ENCODE measurements at places on chromosomes 3 and 15.

GRCh38 chr15:83322691-83323090 is 38.2 kb upstream of the BNC1 start:
- no peak for DNase-seq

DNA sequence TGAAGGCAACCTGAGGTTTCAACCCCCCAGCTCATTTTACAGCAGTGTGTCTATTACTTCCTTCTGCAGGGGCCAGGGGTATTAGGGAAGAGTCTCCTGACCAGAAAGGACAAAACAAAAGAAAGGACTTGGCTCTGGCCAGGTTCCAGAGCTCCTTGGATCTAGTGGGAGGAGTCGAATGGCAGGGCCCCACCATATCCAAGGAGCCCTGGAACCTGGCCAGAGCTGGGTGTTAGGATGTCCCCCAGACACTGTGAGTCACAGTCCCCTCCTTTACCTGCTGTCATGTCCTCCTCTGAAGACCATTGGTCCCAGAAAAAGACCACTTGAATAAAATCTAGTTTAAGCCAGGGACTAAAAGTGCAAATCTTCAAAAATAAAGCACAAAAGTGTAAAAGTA is 113.2 kb downstream of the EEFSEC start:
- peak; percentile 36 for DNase-seq

DNA sequence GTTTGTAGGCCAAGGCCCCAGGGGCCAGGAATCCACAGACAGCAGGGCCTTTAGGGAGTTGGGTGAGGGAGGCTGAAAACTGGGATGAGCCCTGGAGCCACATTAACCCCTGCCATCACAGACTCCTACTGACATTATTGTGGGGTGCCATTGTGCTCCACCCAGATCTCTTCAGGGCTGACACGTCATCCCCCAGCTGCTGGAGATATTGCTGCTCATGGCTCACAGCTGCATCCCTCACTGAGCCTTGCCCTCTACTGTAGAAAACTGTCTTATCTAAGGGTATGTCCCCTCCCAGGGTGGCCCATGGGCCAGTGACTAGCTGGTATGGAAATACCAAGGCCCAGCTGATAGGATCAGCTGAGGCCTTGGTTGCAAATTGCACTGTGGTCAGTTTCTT is 87.3 kb upstream of the PRR23C start:
- DNase-seq: no peak

GRCh38 chr3:114700637-114701234 is 406.9 kb downstream of the TIGIT start:
- DNase-seq: no peak

GRCh38 chr15:63970621-63971426 is 75.5 kb downstream of the DAPK2 start:
- DNase-seq: no peak

- no peak for DNase-seq
Observed at GRCh38 chr15:48795901-48796300, 15.0 kb downstream of the CEP152 start.

DNA sequence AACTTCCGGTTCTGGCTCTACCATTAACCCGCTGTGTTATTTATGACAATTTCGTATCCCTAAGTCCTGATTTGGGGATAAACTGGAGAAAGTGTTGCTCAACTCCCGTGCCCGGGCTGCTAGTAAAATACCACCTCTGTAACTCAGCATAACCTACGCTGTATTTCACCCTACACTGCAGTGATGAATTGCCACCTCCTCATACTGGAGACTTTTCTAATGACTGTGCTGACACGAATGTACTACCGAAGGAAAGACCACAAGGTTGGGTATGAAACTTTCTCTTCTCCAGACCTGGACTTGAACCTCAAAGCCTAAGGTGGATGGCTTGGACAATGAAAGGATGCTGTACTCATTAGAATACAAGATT is 16.5 kb downstream of the SLC51A start:
- DNase-seq: no peak

- no peak for DNase-seq
Observed at GRCh38 chr3:62065985-62066693, 307.2 kb downstream of the FEZF2 start.

- no peak for DNase-seq
Observed at GRCh38 chr3:30663533-30664241, 57.3 kb downstream of the TGFBR2 start.

DNA sequence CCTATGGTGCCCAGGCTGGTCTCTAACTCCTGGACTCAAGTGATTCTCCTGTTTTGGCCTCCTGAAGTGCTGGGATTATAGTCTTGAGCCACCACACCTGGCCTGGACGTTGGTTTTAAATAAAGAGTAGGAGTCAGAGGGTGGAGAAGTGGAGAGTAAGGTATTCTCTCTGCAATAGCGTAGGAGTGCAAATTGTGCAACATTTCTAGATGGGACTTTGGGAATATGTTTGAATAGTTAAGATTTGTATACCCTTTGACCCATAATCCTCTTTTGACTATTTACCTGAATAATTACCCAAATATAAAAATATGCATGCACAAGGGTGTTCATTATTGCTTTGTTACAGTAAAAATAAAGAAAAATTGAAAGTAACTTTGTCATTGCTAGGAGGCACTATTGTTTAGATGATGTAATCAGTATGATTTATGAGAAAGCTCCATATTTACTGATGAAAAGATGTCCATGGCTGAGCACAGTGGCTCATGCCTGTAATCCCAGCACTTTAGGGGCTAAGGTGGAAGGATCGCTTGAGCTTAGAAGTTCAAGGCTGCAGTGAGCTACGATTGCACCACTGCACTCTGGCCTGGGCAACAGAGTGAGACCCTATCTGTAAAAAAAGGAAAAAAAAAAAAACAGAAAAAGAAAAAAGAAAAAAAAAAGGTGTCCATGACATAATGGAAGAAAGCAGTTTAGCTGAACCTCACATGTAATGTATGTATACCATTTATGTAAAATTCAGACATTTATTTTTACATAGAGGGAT is 15.1 kb upstream of the XYLB start:
- no peak for DNase-seq

GRCh38 chr15:35671197-35671596 is 125.2 kb upstream of the DPH6 start:
- no peak for DNase-seq

GRCh38 chr3:70250492-70250891 is 61.9 kb downstream of the MDFIC2 start:
- no peak for DNase-seq

DNA sequence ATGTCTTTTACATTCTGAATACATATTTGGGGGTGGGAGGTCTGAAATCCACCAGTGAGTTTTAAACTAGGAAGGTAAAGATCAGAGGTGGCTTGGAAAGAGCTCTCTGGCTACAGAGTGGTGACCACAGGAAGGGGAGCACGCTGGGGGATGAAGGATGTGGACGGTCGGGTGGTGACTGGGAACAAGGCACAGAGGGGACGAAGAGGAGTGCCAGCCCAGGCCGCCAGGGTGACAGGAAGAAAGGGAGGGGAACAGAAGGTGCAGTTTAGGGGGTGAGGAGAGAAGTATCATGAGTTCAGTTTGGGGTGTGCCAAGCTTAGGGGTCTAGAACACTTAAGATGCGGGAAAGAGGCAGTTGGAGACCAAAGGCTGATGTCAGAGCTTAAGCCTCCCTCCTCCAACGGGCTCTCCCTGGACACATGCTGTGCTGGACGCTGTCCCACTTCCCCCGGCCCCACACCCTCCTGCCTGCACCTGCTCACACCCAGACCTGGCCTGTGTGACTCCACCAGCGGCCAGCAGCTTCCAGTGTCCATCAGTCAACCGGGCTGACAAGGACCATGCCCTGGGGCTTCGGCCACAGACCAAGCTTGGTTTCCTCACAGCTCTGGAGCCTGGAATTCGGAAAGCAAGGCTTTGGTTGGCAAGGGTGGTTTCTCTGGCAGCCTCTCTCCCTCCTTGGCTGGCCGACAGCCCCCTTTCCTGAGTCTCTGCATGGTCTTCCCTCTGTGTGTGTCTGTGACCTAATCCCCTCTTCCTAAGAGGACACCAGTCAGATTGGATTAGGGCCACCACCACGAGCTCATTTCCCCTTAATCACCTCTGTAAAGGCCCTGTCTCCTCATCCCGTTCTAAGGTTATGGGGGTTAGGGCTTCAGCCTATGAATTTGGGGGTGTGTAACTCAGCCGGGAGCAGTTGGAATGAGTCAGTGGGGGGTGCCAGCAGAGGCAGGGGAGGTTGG is 120.4 kb upstream of the IQSEC1 start:
- no peak for DNase-seq

GRCh38 chr3:32237670-32238452 is 619 bp upstream of the CMTM8 start:
- peak; percentile 21 for DNase-seq

GRCh38 chr3:194140520-194141414 is 4.8 kb downstream of the HES1 start:
- peak; percentile 59 for DNase-seq

GRCh38 chr3:191290311-191291025 is 38.7 kb upstream of the CCDC50 start:
- no peak for DNase-seq

DNA sequence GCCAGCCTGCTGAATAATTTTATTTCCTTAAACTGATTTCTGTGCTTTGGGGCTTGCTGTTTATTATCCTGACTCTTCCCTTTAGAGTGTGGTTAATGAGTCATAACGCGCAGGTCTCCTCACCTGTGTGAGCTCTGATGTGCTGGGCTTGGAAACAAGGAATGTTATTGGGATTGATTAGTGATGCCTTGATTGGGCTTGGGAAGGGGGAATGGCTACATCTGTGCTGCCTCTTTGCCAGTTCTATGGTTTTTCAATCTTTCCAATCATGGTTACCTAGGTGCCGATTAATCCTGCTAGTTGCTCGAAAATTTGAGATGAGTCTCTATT is 161.0 kb downstream of the THSD4 start:
- DNase-seq: no peak

GRCh38 chr15:64749999-64750657 is 25.3 kb downstream of the RBPMS2 start:
- DNase-seq: no peak

GRCh38 chr15:87369269-87369668 is 887.3 kb downstream of the NTRK3 start:
- DNase-seq: no peak

GRCh38 chr3:38085311-38085942 is 46.4 kb downstream of the DLEC1 start:
- no peak for DNase-seq

GRCh38 chr15:72866182-72866581 is 82.6 kb upstream of the ADPGK start:
- no peak for DNase-seq

DNA sequence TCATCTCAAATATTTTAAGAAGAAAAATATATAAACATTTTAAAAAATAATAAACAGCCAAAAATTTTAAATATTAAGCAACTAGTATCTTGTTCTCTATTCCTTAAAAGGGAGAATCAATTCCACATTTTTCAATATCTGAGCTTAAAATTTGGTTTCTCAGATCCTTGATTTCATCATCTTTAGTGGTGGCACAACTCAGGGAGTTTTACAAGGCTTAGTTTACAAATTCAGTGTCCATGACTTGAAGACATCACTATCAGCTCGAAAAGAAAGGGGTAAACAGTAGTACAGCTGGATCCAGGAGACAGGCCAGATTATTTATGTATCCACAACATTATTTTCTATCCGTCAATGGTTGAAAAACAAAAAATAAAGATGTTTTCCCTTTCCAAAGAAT is 11.6 kb downstream of the IGF2BP2 start:
- no peak for DNase-seq

DNA sequence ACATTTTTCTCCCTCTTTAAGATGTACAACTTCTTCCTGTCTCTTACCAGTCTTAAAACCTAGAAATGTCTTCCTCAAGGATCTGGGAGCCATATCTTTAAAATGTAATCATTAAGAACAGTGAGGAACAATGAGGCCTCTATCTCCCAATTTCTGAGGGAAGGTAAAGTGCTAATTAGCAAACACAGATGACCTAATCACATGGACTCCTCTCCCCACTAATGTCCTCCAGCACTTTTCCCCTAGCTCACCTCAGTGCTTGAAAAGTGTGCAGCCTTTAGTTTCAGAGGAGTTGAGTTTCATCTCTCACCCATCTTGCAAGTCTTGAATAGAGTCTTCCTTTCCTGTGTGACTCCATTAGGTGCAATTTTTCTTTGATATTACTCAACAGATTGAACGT is 771.0 kb downstream of the PDCD6IP start:
- no peak for DNase-seq

DNA sequence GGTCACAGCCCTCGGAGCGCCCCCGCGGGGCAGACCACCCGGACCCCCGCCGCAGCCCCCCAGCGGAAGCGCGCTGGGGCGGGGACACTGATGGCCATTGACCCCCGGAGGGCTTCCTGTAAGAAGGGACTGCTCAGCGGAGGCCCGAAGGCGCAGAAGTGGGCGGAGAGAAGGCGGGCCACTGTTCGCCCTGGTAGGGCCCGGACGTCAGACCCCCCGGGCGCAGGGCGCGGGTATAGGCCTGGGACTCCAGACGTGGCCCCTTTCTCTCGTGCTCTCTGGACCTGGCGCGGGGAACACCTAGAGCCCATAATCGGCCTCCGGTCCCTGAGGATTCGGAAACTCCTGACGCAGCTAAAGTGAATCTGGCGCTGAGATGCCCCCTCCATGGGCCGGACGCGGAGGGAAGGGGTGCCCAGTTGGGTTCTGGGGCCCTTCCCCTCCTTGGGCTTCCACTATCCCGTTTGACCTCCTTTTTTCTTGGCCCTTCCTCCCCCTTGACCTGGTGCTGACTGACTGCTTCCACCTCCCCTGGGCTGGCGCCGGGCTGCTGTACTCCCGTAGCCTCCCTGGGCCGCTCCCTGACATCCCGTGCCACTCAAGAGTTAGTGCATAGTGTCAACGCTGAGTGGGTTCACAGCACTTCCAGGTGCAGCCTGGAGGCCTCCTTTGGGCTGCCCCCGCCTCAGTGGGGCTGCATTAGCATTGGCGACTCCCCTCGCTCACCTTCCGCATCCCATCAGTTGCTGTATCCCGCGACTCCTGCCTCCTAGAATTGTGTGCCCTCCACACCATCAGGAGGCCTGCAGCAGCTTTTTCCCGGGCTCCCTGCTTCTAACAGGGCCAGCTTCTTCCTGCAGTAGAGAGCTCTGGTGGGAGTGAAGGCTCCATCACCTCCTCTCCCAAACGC is 694 bp downstream of the ABTB1 start:
- peak; percentile 26 for DNase-seq

DNA sequence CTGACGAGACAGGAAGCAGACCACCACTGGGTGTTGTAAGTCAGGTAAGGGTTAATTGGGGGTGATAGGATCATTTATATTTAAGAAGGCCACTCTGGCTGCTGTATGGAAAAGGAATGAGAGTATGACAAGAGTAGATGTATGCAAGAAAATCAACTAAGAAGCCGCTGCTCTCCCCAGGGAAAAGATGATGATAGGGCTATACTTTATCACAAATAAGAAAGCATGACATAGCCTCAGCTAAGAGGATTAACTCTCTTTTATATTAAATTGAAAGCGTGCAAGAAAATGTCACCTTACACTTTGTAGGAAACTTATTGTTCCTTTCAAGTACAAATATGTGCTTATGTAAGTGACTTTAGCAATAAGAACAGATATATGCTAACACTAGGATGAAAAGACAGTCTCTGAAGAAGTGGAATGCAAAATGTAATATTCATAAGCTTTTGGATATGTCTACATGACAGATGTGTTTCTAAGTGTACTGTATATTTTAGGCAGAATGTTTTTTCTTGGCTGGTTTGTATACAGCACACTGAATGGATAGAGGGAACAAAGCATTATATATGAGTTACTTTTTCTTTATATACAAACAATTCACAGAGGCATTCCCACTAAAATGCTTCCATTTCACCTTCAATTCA is 8.7 kb upstream of the NDUFB4 start:
- DNase-seq: no peak
